Stimulated activated CD4-positive, alpha-beta T cell treated with anti-CD3 and anti-CD28 coated beads, Interleukin-1b, Interleukin-23, amount 100 ng/mL, for 24 hours (primary cell): ENCODE measurements at places on chromosomes 2 and 18.

GRCh38 chr2:24658531-24659202 is 134.5 kb downstream of the PTRHD1 start:
- DNase-seq: no peak

DNA sequence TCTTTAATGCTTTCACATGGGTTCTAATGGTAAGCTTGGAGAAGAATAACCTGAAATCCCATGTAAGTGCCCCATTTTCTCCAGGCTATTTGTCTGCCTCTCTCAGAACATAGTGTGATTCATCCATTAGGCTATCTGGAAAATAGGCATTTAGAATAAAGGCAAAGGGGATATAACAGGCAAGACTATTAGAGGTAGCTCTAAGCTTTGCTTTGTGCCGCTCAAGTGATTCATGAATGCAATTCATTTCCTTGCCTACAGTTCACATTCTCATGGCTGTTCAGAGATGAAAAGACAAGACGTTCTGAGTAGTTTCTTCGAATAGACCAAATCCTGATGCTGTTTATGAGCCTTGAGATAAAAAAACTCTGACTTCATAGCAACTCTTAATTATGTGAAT is 101.7 kb downstream of the ANKRD44 start:
- no peak for DNase-seq

- no peak for DNase-seq
Observed at GRCh38 chr18:31920277-31920676, 22.7 kb downstream of the TRAPPC8 start.

DNA sequence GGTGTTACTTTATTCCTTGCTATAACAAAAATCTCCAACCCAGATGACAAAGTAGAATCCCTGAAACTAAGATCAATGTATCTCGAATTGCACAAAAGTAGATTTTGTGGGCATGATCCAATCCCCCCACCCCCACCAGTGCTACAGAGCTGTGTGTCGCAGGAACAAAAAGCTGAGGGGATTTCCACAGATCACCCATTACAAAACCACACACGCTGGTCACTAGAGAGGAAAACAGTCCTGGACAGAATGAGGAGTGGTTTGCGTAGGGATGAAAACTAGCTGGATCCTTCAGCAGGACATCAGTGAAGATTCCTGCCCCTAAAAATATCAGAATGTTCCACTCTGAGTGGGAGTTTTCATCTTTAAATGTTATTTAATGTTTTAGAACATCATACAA is 165.3 kb upstream of the STK17B start:
- no peak for DNase-seq

DNA sequence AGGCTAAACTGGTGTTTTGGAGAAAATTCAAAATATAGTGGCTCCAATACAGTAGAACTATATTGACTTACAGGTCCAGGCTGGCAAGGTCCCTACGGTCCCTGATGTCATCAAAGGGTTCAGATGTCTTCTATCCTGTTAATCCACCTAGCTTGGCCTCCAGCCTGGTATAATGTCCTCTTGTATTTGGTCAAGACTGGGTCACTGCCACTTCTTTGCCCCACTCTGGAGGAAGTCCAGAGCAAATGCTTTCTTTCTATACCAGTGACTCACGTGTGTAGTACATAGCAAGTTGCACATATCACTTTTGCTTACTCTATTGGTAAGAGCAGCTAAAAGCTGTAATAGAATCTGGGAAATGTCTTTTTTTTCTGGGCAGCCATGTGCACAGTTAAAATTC is 80.8 kb downstream of the LCLAT1 start:
- DNase-seq: no peak

GRCh38 chr2:60355849-60356261 is 197.6 kb downstream of the BCL11A start:
- no peak for DNase-seq

DNA sequence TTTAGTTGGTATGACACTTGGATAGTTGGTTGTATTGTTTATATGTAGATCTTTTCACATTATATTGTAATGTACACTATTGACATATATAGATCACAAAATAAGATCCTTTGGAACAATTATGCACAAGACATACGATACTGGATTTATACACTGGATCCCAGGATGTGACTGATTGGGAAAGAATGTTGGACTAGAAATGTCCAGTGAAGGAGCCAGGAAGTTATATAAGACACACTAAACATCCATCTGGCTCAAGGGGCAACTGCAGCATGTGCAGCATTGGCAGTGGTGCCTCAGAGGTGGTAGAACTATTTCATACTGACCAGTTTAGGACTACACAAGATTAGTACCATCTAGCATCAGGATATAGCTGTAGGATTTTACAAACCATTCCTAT is 104.9 kb downstream of the TRABD2A start:
- DNase-seq: no peak

- no peak for DNase-seq
Observed at GRCh38 chr2:42172020-42172419, 2.9 kb downstream of the EML4 start.

GRCh38 chr2:104406261-104406726 is 447.6 kb upstream of the POU3F3 start:
- no peak for DNase-seq

DNA sequence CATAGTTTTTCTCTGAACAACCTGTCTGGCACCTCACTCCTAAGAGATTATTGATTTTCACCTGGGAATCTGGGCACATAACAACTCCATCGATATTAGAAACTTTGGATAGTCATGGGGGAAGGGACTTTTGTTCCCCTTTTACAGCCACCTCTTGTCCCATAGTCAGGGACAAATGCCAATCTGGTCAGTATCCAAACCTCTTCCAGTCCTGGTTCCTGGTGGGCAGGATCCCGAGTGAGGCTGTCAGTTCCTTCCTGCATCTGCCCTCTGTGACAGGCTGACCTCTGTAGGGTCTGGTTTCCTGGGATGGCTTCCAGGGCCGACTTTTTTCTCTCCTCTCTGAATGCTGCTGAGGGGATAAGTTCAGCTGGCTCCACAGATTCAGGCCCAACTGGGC is 11.0 kb downstream of the KIF5C start:
- DNase-seq: no peak

DNA sequence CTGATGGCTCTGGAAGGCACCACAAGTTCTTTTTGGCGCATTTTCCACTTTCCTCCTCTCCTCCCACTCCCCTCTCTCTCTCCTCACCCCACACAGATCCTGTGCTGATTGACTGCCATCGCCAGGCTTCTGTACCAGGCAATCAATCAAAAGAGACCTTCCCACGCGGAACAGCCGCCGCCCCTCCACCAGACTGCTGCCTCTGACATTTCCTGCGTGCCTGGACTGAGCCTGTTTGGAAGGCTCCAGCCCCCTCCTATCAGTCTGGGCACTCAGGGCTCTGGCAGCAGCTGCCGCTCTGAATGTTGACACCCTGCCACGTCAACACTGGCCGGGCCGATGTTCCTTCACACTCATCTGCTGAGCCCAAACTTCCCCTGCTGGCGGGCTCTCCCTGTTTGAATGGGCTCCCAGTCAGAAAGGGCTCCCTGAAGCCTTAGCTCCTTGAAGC is 467.7 kb downstream of the EPHA4 start:
- DNase-seq: no peak

GRCh38 chr2:25430556-25430955 is 88.8 kb upstream of the DNMT3A start:
- no peak for DNase-seq

DNA sequence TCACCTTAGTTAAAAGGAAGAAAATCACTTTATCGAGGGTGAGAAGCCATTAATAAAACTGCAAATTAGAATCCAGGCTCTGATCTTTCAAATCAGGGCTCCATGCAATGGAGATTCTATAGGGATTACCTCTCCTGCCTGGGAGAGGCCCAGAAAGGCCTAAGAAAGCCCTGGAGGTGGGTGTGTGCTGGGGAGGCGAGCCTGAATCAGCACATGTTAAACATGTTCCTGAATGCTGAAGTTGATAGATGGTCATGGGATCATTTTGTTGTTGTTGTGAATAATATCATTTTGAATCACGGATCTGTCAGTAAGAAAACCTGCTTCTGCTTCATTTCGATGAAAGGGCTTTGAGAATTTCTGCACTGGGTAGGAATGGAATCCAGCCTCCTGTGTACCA is 254.3 kb downstream of the ACKR3 start:
- no peak for DNase-seq

GRCh38 chr2:109630441-109631430 is 16.6 kb downstream of the SOWAHC start:
- DNase-seq: no peak

GRCh38 chr2:221228214-221228769 is 343.8 kb downstream of the EPHA4 start:
- DNase-seq: no peak

DNA sequence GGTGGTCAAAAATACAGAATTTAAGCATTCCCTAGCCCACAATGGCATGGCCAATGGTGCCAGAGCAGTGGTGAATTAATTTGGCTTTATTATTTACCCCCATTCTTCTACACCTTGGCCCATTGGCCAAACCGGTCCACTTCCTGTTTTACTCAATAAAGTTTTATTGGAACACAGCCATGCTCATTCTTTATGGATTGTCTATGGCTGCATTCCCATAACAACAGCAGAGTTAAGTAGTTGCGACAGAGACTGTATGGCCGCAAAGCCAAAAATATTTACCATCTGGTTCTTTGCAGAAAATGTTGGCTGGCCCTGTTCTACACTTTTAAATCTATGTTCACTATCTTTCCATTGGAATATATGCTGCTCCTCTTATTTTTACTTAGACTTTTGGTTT is 130.3 kb upstream of the CCDC68 start:
- no peak for DNase-seq

GRCh38 chr18:21763846-21764646 is 23.5 kb downstream of the MIB1 start:
- no peak for DNase-seq

DNA sequence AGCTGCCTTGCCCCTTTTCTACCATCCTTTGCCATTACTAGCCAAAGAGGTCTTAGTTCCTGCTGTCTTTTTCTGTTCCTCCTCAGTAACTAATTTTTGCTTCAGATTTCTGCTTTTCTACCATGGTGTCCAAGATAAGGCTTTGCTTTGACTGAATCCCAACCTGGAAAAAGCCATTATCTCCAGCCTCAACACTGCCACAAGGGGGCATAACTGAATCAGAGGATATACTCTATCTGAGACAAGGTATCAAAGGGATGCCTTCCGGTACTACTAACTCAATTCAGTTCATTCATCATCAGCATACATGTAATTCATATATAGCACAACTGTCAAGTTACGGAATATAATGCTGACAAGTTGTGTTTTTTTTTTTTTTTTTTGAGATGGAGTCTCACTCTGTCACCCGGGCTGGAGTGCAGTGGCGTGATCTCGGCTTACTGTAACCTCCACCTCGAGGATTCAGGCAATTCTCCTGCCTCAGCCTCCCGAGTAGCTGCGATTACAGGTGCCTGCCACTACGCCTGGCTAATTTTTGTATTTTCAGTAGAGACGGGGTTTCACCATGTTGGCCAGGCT is 11.4 kb downstream of the OSGEPL1 start:
- no peak for DNase-seq

DNA sequence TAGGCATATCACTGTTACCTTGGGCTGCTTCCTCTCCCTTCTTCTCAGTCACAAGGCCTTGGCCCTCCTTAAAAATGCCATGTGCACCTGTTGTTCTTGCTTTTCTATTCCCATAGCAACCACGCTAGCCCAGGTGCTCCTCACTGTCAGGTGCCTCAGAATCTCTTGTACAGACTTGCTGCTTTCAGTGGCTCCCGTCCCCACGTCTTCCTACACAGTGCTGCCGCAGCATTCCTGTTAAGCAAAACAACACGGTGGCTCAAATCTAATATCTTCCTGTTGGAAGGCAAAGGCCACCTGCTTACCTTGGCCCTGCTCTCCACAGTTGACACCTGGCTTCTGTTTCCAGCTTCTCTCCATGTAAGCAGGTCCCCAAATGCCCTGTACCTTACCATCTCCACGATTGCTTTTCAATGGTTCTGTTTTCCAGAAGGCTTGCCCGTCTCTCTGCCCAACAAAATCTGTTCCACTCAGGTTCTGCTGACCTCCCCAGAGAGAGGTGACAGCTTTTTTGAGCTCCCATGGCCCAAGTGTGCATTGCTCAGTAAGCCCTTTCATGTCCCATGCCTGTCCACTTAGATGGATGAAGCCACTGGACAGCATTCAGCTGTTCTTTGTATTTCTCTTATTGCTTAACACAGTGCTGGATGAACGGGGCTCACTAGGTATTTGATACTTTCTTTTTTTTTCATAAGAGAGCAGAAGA is 240.4 kb downstream of the PRKCE start:
- no peak for DNase-seq

DNA sequence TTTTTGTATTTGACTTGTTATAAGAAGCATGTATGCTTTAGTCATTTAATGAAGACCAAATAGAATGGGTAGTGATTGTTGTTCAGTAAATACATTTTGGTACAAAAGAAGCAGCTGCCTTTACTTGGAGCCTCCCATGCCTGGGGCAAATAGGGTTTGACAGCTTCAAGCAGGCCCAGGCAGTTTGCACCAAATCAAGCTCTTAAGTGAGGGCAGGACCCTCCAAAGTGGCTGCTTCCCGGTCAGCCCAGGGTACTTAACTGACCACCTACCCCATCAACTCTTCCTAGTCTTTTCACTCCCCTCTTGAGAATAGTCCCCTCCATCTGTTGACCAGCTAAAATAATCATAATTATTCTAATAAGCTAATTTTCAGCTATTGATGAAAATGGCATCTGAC is 5.2 kb downstream of the MAPRE3 start:
- no peak for DNase-seq
